ENCODE measurements at places on chromosomes 7 and 10. TPM values are rescaled to one million over a fixed set of nuclear protein-coding genes. Genes with fewer than 3 reads are reported as not detected.

Gene AFAP1L2
- 1.6 TPM for total RNA-seq

Gene IRF5
- total RNA-seq, result 8.0 TPM

Gene NSUN6
- 22.8 TPM for total RNA-seq

Gene METTL27
- total RNA-seq, result 2.7 TPM

Gene PRKCQ
- total RNA-seq, result 57.3 TPM

Gene LRRC18
- total RNA-seq, result not detected

Gene INMT
- total RNA-seq, result 0.89 TPM

Gene CD36
- not detected for total RNA-seq

Gene PRTFDC1
- total RNA-seq, result 0.18 TPM

Gene ZNF804B
- total RNA-seq, result not detected

Gene HKDC1
- 1.3 TPM for total RNA-seq

Gene PDZD7
- 0.77 TPM for total RNA-seq

Gene CHRM2
- total RNA-seq, result not detected

Gene LIPN
- total RNA-seq, result not detected

Gene RAB19
- 9.5 TPM for total RNA-seq

Gene ATE1
- 25.8 TPM for total RNA-seq

Gene WNT8B
- 0.27 TPM for total RNA-seq

Gene COL28A1
- not detected for total RNA-seq

Gene DGKB
- not detected for total RNA-seq

Gene TAF5
- total RNA-seq, result 10.3 TPM

Measured in T-helper 2 cell treated with Interferon-gamma antibody and Interleukin-4, amounts not matched to agents 100 ng/mL and 5 ng/mL, for 36 hours (primary cell).